ENCODE measurements at places on chromosomes 5 and 9.

- no peak for DNase-seq
These were observed 16.8 kb downstream of the MGAT1 start for GRCh38 chr5:180785794-180786221.

GRCh38 chr5:132788990-132789886 is 12.2 kb upstream of the SEPTIN8 start:
- no peak for DNase-seq

GRCh38 chr5:82909771-82910170 is 167.4 kb downstream of the TMEM167A start:
- no peak for DNase-seq

DNA sequence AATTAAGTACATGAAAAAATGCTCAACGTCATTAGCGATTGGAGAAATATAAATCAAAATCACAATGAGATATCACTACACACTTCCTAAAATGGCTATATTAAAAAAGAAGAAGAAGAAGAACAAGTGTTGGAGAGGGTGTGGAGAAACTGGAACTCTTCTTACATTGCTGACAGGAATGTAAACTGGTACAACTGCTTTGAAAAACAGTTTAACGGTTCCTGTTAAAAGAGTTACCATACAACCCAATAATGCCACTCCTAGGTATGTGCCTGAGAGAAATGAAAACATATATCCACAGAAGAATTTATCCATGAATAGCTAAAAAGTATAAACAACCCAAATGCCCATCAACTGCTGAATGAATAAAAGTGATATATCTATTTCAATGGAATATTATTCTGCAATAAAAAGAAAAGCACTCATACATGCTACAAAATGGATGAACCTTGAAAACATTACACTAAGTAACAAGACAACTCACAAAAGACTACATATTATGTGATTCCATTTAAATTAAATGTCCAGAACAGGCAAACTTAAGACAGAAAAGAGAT is 9.0 kb downstream of the FEM1C start:
- no peak for DNase-seq

GRCh38 chr5:93592883-93593282 is 9.9 kb downstream of the NR2F1 start:
- no peak for DNase-seq

GRCh38 chr5:133565993-133566392 is 46.3 kb downstream of the FSTL4 start:
- no peak for DNase-seq

DNA sequence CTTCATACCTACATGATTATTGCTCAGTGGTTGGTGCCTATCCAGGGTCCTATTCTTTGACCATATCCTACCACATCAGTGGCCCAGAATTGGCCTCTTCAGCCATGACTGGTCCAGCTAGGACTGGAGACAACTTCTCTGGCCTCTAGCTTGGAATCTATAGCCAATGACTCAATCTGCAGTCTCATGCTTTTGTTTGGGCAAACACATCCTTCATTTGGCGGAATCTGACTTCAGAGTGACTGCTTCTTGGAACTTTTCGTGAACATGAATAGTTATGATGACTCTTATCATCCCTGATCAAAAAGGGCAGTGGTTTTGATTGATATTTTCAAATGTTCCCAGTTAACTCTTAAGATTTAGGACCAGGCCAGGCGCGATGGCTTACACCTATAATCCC is 134.1 kb downstream of the PAPPA start:
- no peak for DNase-seq

- no peak for DNase-seq
These were observed 77.9 kb upstream of the ICE1 start for GRCh38 chr5:5344606-5345005.

- no peak for DNase-seq
These were observed 14.4 kb downstream of the SH3PXD2B start for GRCh38 chr5:172439785-172440477.

DNA sequence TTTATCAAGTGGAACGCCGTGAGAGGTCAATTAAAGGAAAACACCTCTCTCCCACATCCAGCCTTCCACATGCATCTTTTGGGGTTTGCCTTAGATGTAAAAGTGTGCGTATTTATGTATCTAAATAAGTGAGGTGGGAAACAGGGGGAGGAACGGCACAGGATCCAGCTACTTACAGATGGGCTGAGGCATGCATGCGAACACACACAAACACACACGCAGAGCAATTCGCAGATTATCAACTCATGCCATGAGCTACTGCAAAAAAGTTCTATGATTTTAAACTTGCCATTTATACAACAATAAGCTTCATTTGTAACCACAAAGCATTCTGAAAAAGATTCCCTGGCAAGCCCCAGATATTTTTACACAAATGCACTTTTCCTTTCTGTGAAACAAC is 242.1 kb downstream of the BNC2 start:
- no peak for DNase-seq

DNA sequence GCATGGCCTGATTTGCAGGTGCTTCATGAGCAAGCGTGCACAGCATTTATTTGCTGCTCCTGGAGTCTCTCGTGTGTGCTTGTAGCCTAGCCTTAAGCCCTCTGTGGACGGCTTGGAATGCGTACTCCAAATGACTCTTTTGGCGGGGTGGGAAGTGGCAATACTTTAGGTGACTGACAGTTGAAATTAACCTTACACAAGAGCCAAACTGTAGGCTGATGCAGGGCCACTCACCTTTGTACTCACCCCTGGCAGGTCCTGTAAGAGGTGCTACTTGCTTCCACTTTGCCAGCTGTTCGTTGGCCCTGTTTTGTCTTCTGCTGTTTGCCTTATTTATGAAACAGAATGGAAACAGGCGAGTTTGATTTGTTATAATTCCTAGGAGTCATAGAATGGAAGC is 22.9 kb downstream of the TENT4A start:
- no peak for DNase-seq

DNA sequence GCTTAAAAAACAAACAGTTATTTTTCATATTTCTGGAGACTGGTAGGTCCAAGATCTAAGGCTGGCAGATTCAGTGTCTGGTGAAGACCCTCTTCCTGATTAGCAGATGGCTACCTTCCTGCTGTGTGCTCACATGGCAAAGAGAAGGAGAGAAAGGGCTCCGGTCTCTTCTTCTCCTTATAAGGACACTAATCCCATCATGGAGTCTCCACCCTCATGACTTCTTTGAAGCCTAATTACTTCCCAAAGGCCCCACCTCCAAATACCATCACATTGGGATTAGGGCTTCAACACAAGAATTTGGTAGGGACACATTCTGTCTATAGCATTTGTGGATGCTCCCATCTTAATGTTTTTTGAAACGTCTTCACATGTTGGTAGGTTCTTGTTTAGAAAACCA is 391.1 kb downstream of the TMEM161B start:
- DNase-seq, result no peak

- DNase-seq, result no peak
These were observed at the start of gene PCDHA13 for GRCh38 chr5:140881889-140882590. PCDHA13 (plus strand) TSS chr5:140882124; CDS start chr5:140882269, 145 bp downstream.

GRCh38 chr5:6907320-6907918 is 194.2 kb downstream of the TENT4A start:
- DNase-seq, result no peak

GRCh38 chr5:7759951-7760580 is 90.9 kb downstream of the CFAP90 start:
- no peak for DNase-seq

- no peak for DNase-seq
These were observed 591.5 kb downstream of the RAB3C start for GRCh38 chr5:59174248-59174844.

- DNase-seq, result no peak
These were observed 2.1 kb downstream of the NADK2 start for GRCh38 chr5:36239370-36240293.

- DNase-seq, result no peak
These were observed 11.2 kb upstream of the RIC1 start for GRCh38 chr9:5617749-5618148.

GRCh38 chr5:126939887-126940286 is 90.5 kb downstream of the MARCHF3 start:
- DNase-seq, result no peak

DNA sequence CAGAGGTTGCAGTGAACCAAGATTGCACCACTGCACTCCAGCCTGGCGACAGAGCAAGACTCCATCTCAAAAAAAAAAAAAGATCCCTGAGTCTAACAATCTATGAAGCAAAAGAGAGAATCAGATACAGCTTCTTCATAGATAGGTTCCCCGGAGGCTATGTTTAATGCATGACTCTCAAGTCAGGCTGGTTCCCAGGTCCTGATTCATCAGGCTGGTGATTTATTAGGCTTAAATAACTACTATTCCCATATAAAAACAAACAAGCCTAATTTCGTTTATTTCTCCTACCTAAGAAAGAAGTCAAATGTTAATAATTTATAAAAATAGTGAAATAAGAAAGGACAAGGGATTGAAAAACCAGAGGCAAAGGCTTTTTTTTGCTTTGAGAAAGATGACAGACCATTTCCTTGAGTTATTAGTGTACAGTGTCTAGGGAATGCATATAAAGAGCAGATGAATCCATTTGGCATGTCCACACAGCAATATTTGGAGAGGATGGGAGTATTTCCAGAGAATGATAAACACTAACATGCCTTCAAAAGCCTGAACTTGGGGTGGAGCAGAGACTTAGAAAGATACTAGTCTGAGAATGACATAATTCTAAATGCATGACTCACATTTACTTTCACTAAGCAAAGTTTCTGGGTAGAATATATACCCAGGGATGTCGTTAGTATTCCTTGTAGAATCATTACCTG is 115.3 kb downstream of the NREP start:
- no peak for DNase-seq

DNA sequence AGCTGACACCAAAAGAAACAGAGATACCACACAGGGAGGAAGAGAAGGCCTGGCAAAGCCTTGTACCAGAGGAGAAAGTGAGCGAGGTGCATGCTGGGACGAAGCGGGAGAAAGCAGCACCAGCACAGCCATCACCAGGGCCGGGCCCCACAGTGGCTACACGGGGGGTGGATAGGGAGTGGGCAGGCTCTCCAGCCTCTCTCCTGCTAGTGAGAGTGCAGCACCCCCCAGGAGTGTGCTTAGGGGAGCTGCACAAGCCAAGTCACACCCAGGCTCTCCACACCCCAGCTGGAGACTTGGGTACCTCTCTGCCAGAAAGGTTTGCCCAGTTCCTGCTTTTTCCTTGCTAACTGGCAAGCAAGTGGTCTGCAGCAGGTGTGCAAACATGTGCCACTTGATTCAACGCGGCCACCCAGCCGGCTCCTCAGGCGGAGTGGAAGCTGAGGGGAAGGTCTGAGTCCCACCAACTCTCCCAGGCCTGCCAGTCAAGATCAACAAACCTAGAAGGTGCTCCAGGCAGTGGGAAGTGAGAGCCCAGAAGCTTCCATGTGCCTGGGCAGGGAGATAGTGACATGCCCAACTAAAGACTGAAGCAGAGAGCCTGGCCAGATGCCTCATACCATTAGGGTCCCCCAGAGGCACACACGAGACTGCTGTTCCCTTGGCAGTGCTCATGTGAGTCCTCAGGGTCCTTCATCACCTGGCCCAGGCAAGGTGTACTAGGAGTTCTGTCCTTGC is 39.9 kb downstream of the BICD2 start:
- DNase-seq, result no peak

DNA sequence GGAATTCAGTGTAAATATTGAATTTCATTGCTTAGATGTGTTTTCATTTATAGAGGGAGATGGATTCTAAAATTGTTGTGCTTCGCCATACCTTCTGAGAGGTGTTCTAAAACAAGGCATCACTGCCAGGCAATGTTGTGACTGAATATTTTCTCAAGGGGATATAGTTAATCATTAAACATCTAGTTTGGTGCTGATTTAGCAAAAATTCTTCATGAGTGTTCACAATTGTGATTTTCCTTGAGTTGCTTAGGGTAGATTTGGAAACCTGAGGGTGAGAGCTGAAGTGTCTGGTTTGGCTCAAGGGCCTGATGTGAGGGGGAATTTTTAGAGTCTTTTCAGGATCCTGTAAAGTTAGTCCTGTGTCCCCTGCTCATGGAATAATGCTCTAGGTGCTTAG is 104.5 kb downstream of the MAT2B start:
- DNase-seq, result no peak

DNA sequence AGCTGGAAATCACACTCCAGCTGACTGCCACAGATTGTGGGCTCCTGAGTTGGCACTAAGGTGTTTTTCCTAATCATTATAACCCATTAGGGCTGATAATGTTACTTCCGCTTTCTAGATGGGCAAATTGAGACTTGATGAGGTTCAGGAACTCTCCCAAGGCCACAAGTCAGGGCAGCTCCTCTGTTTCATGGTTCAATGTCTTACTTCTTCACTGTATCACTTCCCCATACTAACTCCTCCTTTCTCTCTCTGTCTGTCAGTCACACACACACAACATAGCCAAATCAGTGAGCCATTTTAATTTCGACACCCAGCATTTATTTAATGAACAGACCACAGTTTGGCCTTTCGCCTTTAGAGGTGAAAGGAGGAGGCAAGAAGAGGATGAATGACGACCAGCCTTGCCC is 17.8 kb upstream of the TRAF1 start:
- DNase-seq, result no peak

- no peak for DNase-seq
These were observed at the start of gene GGTA1 for GRCh38 chr9:121499427-121500164. GGTA1 (minus strand) TSS chr9:121499844; CDS start chr9:121467922, 31,922 bp downstream.

- DNase-seq, result no peak
These were observed 8.3 kb upstream of the XPA start for GRCh38 chr9:97705354-97705950.

- DNase-seq, result no peak
These were observed 437.3 kb upstream of the ADAMTSL1 start for GRCh38 chr9:18036422-18037187.

- no peak for DNase-seq
These were observed 3.6 kb downstream of the HNRNPAB start for GRCh38 chr5:178207917-178208280.

- no peak for DNase-seq
These were observed 30.2 kb upstream of the SEMA4D start for GRCh38 chr9:89528131-89528530.

DNA sequence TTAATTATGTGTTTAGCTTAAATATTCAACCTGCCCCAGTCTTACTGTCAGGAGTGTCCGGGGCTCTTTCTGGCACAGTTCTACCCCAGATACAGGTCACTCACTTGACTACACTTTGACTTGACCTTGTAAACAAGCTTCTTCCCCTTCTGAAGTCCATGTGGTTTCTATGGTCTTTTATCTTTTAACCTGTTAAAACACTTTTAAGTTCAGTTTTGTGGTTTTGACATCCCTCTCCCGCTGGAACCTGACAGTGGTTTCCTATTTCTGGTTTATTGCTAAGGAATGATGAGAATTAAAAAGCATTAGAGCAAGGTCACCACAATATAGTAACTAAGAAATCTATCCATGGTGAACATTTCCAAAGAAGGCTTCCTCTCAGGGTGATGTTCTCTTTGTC is 300.1 kb downstream of the TMEM167A start:
- no peak for DNase-seq

DNA sequence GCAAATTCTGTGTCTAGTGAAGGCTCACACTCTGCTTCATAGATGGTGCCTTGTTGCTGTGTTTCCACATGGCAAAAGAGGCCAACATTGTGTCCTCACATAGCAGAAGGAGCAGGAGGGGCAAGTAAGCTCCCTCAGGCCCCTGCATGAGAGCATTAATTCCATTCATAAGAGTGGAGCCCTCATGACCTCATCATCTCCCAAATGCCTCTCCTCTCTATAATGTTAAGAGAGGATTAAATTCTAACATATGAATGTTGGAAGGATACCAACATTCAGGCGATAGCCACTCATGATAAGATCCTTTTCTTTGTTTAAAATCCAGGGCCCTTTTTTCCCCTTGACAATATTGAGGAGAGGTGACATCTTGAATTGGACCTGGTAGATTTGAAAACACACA is 35.2 kb upstream of the PAM start:
- DNase-seq, result no peak

All from stimulated activated CD4-positive, alpha-beta T cell treated with anti-CD3 and anti-CD28 coated beads, TNF-alpha, amount 100 ng/mL, for 4 hours (primary cell).